Upper lobe of left lung (tissue), 6 donors: ENCODE measurements at places on chromosomes 6 and 20. TPM values are rescaled to one million over a fixed set of nuclear protein-coding genes. Genes with fewer than 3 reads are reported as not detected.
A peak's percentile ranks its signal among the peaks of the same experiment; 100 is the strongest.

Gene LAMA5
- total RNA-seq = 314 TPM

Gene CNR1
- 11.4 TPM for total RNA-seq

Gene CASP8AP2
- total RNA-seq = 12.7 TPM

Gene CCN6
- not detected for total RNA-seq

Gene LST1
- 7.7 TPM for total RNA-seq

Gene SSTR4
- not detected for total RNA-seq

Gene LTB
- total RNA-seq = 18.7 TPM

Gene CST8
- not detected for total RNA-seq

Gene SLC52A3
- total RNA-seq = 3.5 TPM

Gene PPP1R16B
- 8.1 TPM for total RNA-seq

DNA sequence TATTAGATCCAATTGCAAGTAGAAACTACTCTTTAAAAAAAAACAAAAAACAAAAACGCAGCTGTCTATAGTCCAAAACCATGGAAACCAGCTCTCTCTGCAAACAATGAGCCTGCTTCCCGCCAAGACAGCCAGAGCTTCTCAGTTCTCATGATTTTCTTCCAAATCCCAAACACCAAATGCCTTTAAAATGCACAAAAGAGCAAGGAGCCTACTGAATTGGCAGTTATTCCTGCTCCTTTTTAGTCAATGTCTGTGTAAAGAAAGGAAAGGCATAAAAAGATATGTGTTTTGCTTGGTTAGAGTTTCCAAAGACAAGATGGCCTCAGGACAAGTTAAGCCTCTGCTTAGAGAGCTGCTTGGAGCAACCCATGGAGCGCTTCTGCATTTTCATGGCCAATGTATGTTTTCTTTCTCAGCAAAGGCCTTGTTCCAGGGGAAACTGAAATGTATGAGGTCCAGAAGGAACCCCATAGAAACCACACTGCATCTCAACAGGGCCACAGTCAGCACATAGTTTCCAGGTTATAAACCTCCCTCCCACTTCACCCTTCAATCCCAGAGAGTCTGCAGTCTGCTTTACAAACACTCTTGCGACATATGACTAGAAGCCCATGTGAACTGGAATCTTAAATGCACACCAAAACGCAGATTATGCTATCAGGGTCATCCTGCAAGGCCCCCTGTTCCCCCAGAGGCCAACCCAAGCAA is 209.3 kb upstream of the TAB2 start:
- H3K27ac ChIP-seq = no peak overlapping the region
- no peaks in the 10 kb centered on the region for H3K4me1 ChIP-seq
- H3K4me3 ChIP-seq = no peak overlapping the region
- no peak for DNase-seq
- no peaks in the 10 kb centered on the region for H3K27me3 ChIP-seq
- no peaks in the 10 kb centered on the region for H3K36me3 ChIP-seq

GRCh38 chr20:52103335-52103912 is 88.2 kb downstream of the ZFP64 start:
- peak overlapping the region; percentile 13 for H3K4me3 ChIP-seq
- H3K27me3 ChIP-seq = peaks cover 23% of the 10 kb centered on the region
- peaks cover 27% of the 10 kb centered on the region for H3K4me1 ChIP-seq
- H3K36me3 ChIP-seq = no peaks in the 10 kb centered on the region

GRCh38 chr6:126307849-126308248 is 32.1 kb upstream of the CENPW start:
- DNase-seq = no peak
- H3K36me3 ChIP-seq = no peaks in the 10 kb centered on the region
- H3K4me1 ChIP-seq = no peaks in the 10 kb centered on the region
- H3K4me3 ChIP-seq = no peak overlapping the region

DNA sequence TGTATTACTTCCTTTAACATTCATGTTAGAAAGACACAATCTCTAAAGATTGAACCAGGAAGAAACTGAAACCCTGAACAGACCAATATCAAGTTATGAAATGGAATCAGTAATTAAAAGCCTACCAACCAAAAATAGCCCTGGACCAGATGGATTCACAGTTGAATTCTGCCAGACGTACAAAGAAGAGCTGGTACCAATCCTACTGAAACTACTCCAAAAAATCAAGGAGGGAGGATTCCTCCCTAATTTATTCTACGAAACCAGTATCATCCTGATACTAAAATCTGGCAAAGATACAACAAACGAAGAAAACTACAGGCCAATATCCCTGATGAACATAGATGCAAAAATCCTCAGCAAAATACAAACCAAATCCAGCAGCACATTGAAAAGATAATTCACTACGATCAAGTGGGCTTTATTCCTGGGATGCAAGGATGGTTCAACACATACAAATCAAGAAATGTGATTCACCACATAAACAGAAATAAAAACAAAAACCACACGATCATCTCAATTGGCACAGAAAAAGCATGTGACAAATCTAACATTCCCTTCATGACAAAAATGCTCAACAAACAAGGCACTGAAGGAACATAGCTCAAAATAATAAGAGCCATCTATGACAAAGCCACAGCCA is 15.0 kb downstream of the CDK19 start:
- no peak for DNase-seq
- H3K27ac ChIP-seq = no peak overlapping the region
- no peaks in the 10 kb centered on the region for H3K36me3 ChIP-seq
- no peak overlapping the region for H3K4me3 ChIP-seq
- no peaks in the 10 kb centered on the region for H3K4me1 ChIP-seq

DNA sequence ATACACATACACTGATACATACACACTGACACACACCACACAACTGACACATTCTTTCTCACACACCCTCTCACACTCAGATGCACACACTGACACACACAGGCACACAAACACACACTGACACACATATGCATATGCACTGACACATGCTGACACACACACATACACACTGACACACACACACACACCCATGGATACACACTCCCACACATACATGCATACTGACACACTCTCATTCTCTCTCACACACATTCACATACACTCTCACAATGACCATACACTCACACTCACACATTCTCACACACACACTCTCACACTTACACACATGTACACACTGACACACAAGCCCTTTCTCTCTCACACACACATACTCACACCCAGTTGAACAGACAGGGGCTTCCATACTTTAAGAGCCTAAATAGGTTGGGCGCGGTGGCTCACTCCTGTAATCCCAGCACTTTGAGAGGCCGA is 236.4 kb downstream of the LRFN2 start:
- DNase-seq = peak; percentile 0
- H3K27ac ChIP-seq = no peak overlapping the region
- H3K4me3 ChIP-seq = no peak overlapping the region
- no peaks in the 10 kb centered on the region for H3K27me3 ChIP-seq

DNA sequence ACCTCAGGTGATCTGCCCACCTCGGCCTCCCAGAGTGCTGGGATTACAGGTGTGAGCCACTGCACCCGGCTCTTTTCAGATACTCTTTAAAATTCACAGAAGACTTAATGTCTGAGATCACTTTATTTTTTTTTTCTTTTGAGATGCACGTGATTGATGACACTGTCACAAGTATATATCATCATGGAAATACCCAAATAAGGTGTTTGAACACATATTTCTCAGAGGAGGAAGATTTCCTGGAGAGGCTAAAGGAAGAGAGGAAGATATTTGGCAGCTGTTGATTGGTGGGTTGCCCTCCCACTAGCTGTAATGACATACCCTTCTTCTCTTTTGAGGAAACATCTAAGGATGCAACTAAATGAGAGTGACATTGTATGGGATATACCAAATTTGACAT is 225.9 kb upstream of the CITED2 start:
- H3K27ac ChIP-seq = no peak overlapping the region
- no peaks in the 10 kb centered on the region for H3K27me3 ChIP-seq
- H3K4me3 ChIP-seq = no peak overlapping the region
- no peak for DNase-seq
- H3K36me3 ChIP-seq = no peaks in the 10 kb centered on the region

DNA sequence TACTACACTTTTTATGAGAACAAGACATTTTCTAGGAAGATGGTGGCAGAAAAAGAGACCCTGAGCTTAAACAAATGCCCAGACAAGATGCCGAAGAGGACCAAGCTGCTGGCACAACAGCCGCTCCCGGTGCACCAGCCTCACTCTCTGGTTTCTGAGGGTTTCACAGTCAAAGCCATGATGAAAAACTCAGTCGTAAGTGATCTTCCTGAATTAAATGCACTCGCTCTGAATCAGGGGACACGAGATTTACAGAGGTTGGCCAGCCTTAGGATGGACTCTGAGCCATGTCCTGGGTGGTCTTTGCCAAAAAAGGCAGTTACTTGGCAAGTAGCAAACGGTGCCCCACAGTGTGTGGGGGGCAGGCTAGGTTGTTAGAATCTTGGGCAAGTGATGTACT is 423 bp downstream of the PACRG start:
- H3K27me3 ChIP-seq = no peaks in the 10 kb centered on the region
- no peak for DNase-seq
- no peaks in the 10 kb centered on the region for H3K36me3 ChIP-seq
- H3K4me1 ChIP-seq = peaks cover 6% of the 10 kb centered on the region

GRCh38 chr20:859751-860231 is 26.3 kb downstream of the FAM110A start:
- H3K36me3 ChIP-seq = no peaks in the 10 kb centered on the region
- DNase-seq = no peak
- no peaks in the 10 kb centered on the region for H3K27me3 ChIP-seq
- H3K4me3 ChIP-seq = no peak overlapping the region
- peaks cover 5% of the 10 kb centered on the region for H3K4me1 ChIP-seq

GRCh38 chr20:51218603-51219002 is 195.7 kb upstream of the KCNG1 start:
- peaks cover 6% of the 10 kb centered on the region for H3K4me1 ChIP-seq
- no peak overlapping the region for H3K27ac ChIP-seq
- H3K4me3 ChIP-seq = no peak overlapping the region
- no peaks in the 10 kb centered on the region for H3K36me3 ChIP-seq

GRCh38 chr20:50856475-50857041 is 61.7 kb downstream of the BCAS4 start:
- no peak overlapping the region for H3K4me3 ChIP-seq
- H3K27ac ChIP-seq = no peak overlapping the region
- no peaks in the 10 kb centered on the region for H3K36me3 ChIP-seq
- no peaks in the 10 kb centered on the region for H3K4me1 ChIP-seq
- no peaks in the 10 kb centered on the region for H3K27me3 ChIP-seq

GRCh38 chr20:31535298-31535697 is 21.1 kb downstream of the HM13 start:
- no peaks in the 10 kb centered on the region for H3K27me3 ChIP-seq
- no peak overlapping the region for H3K27ac ChIP-seq
- H3K4me3 ChIP-seq = no peak overlapping the region
- H3K36me3 ChIP-seq = peaks cover 27% of the 10 kb centered on the region

GRCh38 chr6:168221000-168221399 is 98.6 kb downstream of the DACT2 start:
- H3K36me3 ChIP-seq = no peaks in the 10 kb centered on the region
- H3K27me3 ChIP-seq = no peaks in the 10 kb centered on the region
- DNase-seq = no peak
- no peak overlapping the region for H3K4me3 ChIP-seq
- H3K27ac ChIP-seq = no peak overlapping the region
- no peaks in the 10 kb centered on the region for H3K4me1 ChIP-seq

- DNase-seq = no peak
- no peaks in the 10 kb centered on the region for H3K27me3 ChIP-seq
- no peaks in the 10 kb centered on the region for H3K36me3 ChIP-seq
- H3K27ac ChIP-seq = no peak overlapping the region
- H3K4me3 ChIP-seq = no peak overlapping the region
Observed at GRCh38 chr6:78768271-78768670, 99.1 kb upstream of the IRAK1BP1 start.

DNA sequence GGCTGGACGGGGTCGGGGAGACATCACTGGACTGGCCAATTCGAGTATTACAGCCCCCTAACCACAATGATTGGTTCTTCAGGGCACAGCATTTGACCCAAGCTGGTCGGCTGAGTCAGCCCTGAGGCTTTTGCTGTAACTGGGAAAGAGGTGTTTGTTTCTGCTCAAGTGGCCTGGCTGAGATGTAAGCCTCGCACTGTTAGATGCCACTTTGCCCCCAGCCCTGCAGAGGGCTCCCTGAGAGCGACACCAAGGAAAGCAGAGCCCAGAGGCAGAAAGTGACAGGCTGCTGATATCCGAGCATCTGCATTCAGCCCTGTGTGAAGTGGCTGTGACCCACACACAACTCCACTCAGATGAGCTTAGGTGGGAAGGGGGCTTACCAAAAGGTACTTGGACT is 19.4 kb downstream of the ERGIC3 start:
- H3K4me1 ChIP-seq = no peaks in the 10 kb centered on the region
- no peak overlapping the region for H3K27ac ChIP-seq
- H3K27me3 ChIP-seq = no peaks in the 10 kb centered on the region
- H3K4me3 ChIP-seq = no peak overlapping the region
- DNase-seq = no peak

GRCh38 chr6:32903952-32904351 is 36.9 kb downstream of the HLA-DMB start:
- no peaks in the 10 kb centered on the region for H3K27me3 ChIP-seq
- H3K4me3 ChIP-seq = no peak overlapping the region
- no peak overlapping the region for H3K27ac ChIP-seq
- H3K36me3 ChIP-seq = no peaks in the 10 kb centered on the region
- DNase-seq = no peak
- H3K4me1 ChIP-seq = no peaks in the 10 kb centered on the region

GRCh38 chr6:89670935-89671565 is 32.5 kb upstream of the LYRM2 start:
- peaks cover 77% of the 10 kb centered on the region for H3K36me3 ChIP-seq
- no peaks in the 10 kb centered on the region for H3K27me3 ChIP-seq
- H3K27ac ChIP-seq = no peak overlapping the region
- no peaks in the 10 kb centered on the region for H3K4me1 ChIP-seq
- no peak for DNase-seq

GRCh38 chr6:29696147-29697125 is 15.5 kb upstream of the ZFP57 start:
- H3K4me3 ChIP-seq = no peak overlapping the region
- no peaks in the 10 kb centered on the region for H3K27me3 ChIP-seq
- no peak overlapping the region for H3K27ac ChIP-seq
- no peaks in the 10 kb centered on the region for H3K36me3 ChIP-seq
- no peak for DNase-seq

DNA sequence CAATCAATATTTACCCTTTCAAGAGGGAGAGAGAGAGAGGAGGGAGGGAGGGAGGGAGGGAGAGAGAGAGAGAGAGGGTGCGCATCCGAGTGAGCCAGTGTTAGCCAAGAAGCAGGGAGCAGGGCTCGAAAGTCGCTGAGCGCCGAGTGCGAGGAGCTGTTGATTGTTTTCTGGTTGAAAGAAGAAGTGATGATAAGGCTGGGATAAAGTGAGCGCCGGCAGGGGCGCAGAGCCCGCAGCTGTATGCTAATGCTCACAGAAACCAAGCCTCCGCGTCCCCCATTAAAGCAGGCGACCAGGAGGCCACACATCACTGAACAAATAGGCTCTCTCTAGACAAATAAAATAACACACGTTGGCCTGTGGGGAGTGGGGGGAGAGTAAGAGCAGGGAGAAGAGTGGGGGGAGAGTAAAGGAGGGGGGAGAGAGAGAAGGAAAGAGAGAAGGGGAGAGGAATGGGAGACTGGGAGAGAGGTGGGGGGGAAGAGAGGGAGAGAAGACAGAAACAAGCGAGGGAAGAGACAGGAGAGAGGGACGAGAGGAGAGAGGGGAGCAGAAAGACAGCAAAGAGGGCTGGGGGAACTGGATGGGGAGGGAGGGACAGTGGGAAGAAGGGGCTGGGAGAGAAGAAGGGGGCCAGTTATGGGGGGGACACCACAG is 5.0 kb upstream of the INSM1 start:
- H3K4me1 ChIP-seq = peaks cover 34% of the 10 kb centered on the region
- no peak overlapping the region for H3K27ac ChIP-seq

- peaks cover 3% of the 10 kb centered on the region for H3K27me3 ChIP-seq
- DNase-seq = no peak
- peaks cover 5% of the 10 kb centered on the region for H3K4me1 ChIP-seq
- H3K27ac ChIP-seq = no peak overlapping the region
Observed at GRCh38 chr6:35208419-35208818, 5.3 kb upstream of the SCUBE3 start.
